ENCODE measurements at places on chromosomes 6 and 20. TPM values are rescaled to one million over a fixed set of nuclear protein-coding genes. Genes with fewer than 3 reads are reported as not detected.

GRCh38 chr20:62861726-62862336 lies at the start of gene TCFL5:
Gene TCFL5, minus strand, starts transcription at chr20:62861822. Its CDS starts 152 bp downstream, at chr20:62861670.
- peak; percentile 47 for DNase-seq

GRCh38 chr20:57342829-57343228 lies 8.2 kb upstream of the RAE1 start:
- peak; percentile 72 for DNase-seq

The C6orf58 gene
- not detected for total RNA-seq

The SASH1 gene
- 9.0 TPM for total RNA-seq

DNA sequence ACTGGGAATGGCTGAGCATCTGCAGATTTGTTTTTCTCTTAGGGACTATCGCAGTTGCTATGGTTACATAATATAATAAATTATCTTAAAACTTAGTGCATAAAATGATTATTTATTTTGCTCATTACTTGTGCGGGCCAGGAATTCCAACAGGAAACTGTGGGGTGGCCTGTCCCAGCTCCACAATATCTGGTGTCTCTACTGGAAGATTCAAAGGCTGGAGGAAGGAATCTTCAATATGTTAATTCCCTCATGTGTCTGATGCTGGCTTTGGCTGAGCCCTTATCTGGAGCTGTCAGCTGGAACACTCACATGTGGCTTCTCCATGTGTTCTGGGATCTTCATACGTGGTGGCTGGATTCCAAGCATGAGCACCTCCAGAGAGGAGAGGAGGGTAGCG lies 23.9 kb upstream of the B3GAT2 start:
- no peak for DNase-seq

DNA sequence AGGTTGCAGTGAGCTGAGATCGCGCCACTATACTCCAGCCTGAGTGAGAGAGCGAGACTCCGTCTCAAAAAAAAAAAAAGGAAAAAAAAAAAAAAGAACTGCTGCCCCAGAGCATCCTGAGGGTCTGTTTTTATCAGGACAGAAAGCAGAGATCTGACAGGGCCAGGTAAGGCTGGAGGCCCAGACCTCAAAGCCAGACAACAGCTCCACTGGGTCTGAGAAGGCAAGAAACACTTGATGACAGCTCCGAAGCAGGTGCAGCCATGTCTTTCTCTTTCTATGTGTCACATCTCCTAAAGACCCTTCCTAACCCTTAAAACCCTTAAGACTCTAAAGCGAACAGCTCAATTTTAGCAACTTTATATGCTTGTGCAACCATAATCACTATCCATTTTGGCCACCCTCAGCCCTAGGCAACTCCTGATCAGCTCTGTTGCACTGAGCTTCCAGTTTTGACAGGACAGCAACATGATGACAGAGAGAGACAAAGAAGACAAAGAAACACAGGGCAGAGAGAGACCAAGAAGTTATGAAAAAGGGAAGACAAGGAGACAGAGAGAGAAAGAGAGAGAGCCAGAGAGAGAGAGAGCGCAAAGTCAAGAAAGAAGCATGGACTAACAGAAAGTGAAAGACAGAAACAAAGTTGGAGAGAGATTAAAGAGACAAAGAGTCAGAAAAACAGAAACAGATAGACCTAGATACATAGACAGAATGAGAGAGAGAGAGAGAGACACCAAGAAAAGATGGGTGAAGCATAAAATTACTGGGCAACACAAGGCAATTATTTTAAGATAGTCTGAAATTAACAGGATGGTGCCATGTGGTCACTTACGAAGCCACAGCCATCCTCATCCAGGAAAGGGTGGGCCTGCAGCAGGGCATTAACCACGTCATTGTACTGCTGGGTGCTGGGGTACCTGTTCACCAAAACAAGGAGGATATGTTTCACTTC lies 39.2 kb downstream of the SAMD3 start:
- DNase-seq: no peak

The C2 gene
- total RNA-seq: 0.26 TPM

DNA sequence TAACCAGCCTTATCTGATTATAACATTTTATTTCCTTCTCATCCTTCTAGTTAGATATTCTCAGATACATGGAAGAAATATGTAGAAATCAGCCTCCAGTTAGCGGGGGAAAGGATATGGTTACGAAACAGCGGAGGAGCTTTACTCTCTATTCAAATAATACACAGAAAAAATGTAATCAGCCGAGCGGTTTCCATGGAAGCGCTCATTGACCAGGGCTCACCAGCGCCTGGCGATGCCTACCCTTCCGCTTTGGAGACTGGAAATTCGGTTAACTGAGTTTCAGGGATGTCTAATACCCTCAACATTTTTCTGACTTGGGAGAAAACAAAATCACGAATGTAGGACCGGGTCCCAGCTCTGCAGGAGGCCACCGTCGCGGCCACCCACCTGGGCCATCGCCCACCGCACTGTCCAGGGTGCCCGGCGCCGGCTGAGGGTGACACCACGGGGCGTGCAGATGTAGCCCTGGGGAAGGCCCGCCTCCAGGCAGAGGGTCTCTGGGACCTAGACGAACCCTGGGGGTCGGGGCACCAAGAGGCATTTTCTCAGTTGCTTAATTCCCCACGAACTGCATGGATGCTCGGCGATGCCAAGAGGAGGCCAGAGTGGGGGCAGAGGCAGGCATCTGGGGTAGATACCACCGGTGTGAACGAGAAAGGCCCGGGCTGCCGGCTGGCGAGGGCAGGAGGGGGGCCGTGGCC lies 1.7 kb downstream of the PRR18 start:
- no peak for DNase-seq

Measured in bronchial epithelial cell (primary cell).